ENCODE measurements at places on chromosomes 3 and 15.

DNA sequence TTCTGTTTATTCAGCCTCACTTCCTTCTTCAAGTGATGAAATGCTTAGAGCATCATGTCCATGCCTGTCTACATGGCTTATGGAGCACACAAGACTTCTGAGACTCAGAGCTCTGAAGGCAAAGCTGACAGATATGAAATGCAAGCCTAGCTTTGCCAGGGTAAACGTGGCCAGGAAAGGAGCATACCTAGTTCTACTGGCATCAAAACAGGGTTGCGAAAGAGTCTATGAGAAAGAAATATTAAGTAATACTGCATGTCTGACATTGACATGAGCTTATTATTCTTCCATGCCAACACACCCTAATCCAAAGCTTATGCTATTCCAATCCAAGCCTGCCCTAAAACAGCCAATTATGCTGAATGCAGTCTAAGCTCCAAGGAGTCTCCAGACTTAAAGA lies 391.5 kb downstream of the ERC2 start:
- peak; percentile 96 for DNase-seq

- no peak for DNase-seq
Measured at GRCh38 chr3:30835667-30836066, 58.8 kb downstream of the GADL1 start.

DNA sequence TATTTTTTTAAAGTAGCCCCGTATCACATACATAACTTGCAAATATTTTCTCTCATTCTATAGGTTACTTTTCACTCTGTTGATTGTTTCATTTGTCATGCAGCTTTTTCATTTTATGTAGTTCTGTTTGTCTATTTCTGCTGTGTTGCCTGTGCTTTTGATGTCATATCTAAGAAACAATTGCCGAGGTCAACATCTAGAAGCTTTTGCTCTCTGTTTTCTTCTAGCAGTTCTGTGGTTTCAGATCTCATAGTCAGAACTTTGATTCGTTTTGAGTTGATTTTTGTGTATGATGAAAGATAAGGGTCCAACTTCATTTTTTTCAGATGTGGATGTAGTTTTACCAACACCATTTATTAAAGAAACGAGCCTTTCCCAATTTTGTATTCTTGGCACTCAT lies 79.5 kb downstream of the CD200 start:
- no peak for DNase-seq

DNA sequence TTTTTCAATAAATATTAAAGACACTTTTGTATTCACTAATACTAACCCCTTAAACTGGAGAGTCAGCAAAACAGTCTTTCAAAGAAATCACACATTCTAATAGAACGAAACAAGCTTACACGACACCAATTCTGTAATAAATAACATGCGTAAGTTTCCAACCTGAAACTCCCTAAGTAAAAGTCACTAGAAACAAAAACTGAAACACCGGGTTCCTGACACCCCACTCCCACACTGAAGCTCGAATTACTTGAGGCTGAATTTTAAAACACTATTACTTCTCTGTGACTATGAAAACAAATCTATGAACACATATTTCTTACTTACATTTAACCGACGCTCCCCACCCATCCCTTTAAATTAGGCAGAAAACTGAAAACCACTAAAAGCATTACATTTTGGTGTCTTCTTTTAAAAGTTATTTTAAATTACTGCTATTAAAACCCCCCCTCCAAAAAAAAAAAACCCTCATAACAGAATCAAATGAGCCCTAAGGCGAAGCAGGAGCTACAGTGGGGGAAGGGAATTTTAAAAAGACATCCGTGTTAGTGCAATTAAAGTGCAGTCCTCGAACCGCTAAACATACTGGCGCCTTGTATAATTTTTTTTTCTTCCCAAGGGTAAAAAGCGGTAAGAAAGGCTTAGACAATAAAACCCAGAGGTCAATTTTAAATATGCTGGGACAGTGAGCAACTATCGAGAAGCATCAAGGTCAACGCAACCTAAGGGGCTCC lies 878 bp downstream of the SPPL2A start:
- peak; percentile 13 for DNase-seq

DNA sequence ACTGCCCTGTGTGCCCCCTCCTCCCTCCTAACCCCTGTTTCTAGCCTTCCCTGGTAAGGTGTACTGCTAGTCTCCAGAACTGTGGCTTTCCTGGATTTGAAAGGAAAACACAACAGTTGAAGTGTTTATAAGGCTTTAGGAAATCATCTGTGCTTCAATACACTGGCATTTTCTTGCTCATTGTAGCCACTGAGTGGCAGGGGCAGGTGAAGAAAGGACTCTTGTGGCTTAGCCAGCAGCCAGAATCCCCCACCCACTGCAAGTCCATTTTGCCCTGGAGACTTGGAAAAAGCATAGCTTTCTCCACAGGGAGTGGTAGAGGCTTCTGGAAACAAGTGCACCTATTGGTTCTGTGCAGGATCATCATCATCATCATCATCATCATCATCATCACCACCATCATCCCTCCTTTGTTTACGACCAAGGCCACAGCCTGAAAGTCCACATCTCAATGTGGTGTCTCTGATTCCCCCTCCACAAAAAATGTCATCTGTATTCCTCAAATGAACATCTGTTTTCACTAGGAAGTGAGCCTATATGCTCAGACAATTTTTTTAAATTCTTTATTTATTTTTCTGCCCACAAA lies 33.4 kb downstream of the AQP9 start:
- DNase-seq: no peak

- DNase-seq: no peak
Measured at GRCh38 chr3:181267312-181267711, 277.8 kb upstream of the DNAJC19 start.

GRCh38 chr15:65806397-65806796 lies 14.3 kb upstream of the DENND4A start:
- DNase-seq: no peak

DNA sequence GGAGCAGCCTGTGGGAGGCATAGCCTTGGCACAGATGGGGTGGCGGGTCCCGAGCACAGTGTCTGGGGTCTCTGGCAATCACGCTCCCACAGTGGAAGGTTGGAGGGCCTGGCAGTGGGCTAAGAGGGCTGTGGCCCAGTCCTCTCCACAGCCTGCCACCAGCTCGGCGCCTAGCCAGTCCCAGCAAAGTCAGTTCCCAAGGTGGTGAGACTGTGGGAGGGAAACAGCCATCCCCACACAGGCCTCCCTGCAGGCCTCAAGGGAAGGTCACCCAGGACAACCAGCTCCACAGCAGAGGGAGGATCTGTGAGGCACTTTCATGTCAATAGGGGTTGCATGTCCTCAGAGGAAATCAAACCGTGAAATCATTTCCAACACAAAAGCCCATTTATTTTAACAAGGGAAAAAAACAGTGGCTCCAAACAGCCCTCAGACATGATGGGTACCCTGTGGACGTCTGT lies 27.6 kb upstream of the LIMD1 start:
- DNase-seq: no peak

DNA sequence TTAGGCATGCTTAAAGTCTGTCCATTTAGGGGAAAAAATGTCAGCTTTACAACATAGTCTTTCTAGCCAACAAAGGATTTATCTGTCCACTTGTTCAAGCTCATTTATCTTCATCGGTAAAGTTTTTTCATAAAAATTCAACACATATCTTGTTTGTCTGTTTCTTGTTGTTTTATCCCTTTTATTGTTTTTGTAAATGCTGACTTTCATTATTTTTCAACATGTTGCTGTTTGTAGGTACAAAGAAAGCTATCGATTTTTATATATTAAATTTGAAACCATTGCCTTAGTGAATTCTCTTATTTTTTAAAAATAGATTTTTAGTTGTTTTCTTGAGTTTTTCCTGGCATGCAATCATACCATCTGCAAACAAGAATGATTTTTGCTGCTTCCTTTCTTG lies 185.8 kb downstream of the NSMCE3 start:
- DNase-seq: no peak

GRCh38 chr15:76200083-76200465 lies 111.2 kb downstream of the ETFA start:
- DNase-seq: no peak

DNA sequence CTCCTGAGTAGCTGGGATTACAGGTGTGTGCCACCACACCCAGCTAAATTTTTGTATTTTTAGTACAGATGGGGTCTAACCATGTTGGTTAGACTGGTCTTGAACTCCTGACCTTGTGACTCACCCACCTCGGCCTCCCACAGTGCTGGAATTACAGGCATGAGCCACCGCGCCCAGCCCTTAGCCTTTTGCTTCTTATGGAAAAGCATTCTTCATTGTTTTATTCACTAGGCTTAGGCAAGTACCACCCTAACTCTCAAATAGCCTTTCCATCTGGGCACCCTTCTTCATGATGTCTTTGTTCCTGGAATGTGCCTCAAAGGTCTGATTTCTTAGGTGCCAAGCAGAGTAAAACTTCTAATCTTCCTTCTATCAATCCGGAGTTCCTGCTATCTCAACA lies 641.8 kb downstream of the FHIT start:
- DNase-seq: peak; percentile 45

DNA sequence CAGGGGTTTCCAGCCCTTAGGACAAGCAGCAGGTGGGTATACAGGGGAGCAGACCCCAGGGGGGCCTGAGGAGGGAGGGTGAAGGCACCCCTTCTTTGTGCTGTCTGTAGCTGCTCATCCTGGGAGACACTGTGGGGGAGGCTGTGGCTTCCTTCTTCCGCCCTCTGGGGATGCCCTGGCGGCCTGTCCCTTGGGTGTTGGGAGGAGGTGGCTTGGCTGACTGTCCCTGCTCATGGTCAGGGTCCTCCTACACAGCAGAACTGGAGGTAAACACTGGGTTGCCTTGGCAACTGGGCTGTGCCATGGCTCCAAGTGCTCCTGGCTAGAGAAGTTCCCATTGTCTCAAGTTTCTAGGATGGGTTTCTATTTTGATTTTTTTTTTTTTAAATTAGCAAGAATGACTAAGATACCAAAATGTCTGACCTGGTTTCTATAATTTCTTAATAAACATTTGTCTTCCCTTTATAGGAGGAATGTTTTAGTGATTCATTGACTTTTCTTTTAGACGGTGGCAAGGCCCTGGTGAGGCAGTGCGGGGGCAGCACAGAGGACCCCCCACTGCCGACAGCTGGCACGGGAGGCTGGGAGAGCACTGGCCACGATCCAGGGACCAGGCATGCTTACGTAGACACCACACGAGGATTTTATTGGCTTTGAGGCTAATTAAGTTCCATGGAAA lies 12.4 kb downstream of the KLF13 start:
- peak; percentile 80 for DNase-seq

DNA sequence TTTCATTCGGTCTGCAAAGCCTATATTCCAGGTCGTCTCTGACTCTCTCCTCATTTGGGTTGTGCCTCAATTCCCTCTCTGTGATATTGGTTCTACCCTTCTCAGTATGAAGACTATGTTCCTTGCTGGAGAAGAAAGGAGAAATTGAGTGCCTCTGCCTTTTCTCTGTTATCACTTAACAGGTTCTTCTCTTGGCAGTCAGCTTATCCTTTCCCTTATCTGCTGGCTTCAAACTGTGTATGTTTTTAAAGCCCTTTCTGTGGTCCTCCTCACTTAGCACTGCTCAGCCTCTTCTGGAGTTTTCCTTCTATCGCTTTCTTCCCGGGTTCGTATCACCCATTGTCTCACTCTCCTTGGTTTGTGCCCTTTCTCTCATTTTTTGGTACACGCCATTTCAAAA lies 65.3 kb upstream of the FSTL1 start:
- no peak for DNase-seq

DNA sequence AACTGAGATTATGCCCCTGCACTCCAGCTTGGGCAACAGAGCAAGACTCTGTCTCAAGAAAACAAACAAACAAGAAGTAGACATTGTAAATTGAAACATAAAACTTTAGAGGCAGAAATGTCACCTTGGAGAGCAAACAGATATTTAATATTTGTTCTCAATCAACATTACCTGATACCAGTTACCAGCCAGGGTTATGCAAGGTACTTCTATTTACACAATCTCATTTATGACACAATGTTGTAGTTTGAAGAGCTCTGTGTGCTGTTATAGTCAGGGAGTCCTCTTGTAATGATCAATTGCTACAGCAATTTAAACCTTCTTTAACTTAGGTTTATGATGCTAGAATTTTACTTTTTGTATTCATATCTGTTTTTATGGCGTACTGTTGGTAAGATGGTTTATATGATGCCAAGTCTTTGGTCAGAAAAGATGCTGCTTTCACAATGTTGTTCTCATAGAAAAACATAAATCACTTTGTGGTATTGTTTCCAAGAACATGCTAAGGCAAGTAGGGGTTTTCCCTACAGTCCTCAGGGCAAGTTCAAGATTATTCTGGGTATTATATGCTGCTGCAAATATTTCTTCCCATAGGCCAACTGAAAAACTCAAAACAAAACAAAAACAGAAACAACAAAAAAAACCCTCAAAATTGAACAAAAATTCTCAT lies 173.5 kb downstream of the TNIK start:
- DNase-seq: peak; percentile 88

GRCh38 chr3:123481722-123482457 lies 33.0 kb upstream of the ADCY5 start:
- no peak for DNase-seq

DNA sequence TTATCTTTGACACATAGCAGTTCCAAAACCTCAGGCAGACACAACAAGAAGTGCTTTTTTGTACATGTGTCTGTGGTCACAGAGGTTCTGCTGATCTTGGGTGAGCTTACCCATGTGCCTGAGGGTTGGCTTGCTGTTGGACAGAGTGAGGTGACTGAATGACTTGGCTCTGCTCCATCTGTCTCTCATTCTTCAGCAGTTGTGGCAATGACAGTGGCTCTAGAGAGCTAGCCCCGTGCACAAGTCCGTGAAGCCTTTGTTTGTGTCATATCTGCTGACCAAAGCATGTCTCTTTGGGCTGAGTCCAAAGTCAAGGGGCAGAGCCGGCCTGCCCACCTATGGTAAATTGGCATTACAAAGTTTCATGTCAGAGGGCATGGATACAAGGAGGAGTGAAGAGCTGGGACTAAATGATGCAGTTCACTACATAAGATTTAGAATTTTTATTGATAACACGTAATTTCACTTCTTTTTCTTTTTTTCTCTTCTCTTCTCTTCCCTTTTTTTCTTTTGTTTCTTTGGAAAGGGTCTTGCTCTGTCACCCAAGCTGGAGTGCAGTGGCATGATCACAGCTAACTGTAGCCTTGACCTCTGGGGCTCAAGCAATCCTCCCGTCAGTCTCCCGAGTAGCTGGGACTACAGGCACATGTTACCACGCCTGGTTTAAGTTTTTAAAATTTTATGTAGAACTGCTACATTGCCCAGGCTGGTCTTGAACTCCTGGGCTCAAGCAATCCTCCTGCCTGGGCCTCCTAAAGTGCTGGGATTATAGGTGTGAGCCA lies 77.9 kb downstream of the ITPR1 start:
- DNase-seq: no peak

DNA sequence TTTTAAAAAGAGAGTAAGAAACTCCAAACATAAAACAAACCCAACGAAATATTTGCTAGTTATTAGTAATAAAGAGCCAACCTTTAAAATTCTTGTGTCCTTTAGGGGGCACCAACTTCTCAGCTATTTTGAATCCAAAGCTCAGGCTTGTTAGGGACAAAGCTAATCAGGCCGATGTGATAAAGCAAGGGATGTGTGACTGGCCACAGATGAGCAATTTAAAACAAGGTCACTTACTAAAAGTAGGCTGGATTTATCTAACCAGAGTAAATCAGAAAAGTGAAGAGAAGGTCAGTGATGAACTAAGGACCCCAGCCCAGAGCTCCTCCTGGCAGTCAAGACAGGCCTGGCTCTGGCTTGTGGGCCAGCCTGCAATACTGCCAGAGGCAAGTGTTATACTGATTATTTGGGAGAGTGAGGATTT lies 108.5 kb downstream of the CYP19A1 start:
- no peak for DNase-seq

- DNase-seq: no peak
Measured at GRCh38 chr3:51379746-51380455, 5.2 kb upstream of the MANF start.
